ENCODE measurements at places on chromosomes 11 and 22. TPM values are rescaled to one million over a fixed set of nuclear protein-coding genes. Genes with fewer than 3 reads are reported as not detected.

DNA sequence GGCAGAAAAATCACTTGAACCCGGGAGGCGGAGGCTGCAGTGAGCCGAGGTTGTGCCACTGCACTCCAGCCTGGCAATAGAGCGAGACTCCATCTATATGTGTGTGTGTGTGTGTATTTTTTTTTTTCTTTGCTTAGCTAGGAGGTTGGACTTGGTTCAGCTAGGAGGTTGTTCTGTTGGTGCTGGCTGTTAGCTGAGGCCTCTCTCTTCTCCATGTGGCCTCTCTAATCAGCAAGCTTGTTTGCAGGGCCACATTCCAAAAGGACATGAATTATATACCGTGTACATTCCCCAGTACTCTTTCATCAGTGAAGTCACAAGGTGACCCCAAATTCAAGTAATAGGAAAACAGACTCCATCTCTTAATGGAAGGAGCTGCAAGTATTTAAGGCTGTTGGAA lies 67.3 kb upstream of the KCNQ1OT1 start:
- DNase-seq = no peak

The ZNF70 gene
- 3.9 TPM for total RNA-seq

DNA sequence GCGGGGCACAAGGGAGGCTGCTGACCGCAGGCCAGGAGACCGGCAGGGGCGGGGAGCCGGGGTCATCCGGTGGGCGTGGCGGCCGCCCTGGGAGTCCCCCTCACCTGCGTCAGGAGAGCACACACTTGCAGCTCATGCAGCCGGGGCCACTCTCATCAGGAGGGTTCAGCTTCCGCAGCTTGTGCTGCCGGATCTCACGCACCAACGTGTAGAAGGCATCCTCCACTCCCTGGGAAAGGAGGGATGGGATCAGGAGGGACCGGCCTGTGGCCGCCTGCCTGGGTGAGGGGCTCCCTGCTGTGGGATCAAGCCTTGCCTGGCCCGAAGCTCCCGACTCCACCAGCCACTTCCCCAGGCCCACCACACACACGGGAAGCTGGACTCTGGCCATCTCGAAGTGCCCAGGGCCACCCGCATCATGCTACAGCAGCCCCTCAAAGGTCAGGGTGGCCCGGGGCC lies 2.8 kb downstream of the HRAS start:
- no peak for DNase-seq

The C11orf87 gene
- total RNA-seq = not detected

DNA sequence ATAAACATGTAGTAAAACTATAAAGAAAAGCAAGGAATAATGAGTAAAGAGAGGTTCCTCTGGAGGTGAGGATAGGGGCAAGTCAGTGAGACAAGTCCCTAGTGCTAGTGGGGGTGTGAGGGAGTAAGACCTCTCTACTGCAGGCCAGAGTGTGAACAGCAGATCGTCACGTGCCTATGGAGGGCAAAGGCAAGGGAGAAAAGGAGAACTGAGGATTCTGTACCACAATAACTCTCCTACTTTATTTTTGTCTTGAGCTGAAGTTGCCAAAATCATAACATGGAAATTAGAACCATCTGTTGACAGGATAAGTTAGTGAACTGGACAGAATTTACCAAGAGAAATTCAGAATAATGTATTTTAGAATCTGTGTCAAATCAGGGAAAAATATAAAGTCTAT lies 77.6 kb downstream of the ENTHD1 start:
- no peak for DNase-seq

DNA sequence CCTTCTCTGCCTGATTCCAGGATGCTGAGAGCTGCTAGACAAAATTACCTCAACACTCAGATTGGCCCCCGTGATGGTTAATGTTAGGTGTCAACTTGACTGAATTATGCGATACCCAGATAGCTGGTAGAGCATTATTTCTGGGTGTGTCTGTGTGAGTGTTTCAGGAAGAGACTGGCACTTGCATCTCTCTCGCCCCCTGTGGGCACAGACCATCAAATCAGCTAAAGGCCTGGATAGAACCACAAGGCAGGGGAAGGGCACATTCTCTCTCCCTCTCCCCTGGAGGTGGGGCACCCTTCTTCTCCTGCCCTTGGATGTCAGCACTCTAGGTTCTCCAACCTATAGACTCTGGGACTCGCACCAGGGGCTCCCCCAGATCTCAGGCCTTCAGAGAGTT lies 79.7 kb downstream of the KIRREL3 start:
- peak; percentile 9 for DNase-seq

DNA sequence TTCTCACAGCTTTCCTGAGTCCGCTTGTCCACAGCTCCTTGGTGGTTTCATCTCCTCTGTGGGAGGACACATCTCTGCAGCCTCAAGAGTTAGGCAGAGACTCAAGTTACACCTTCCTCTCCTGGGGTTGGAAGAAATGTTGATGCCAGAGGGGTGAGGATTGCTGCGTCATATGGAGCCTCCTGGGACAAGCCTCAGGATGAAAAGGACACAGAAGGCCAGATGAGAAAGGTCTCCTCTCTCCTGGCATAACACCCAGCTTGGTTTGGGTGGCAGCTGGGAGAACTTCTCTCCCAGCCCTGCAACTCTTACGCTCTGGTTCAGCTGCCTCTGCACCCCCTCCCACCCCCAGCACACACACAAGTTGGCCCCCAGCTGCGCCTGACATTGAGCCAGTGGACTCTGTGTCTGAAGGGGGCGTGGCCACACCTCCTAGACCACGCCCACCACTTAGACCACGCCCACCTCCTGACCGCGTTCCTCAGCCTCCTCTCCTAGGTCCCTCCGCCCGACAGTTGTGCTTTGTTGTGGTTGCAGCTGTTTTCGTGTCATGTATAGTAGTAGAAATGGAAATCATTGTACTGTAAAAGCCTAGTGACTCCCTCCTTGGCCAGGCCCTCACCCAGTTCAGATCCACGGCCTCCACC lies 11.7 kb downstream of the RASD2 start:
- DNase-seq = no peak

DNA sequence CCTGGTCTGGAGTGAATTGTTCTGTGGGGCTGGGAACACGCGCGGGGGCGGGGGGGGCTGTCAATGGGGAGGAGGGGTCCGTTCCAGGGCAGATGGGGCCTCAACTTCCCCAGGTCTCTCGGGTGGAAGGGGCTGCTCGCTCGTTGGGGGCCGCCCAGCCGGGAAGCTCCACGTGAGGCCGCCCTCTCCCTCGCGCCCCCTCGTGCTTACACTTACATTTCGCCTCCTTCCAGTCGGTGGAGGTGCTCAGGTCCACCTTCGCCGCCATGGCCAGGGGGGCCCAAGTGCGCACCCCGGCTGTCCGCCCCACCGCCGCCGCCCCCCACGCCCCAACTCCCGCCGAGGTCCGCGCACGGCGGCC lies 452 bp downstream of the MACROD1 start:
- peak; percentile 33 for DNase-seq

- peak; percentile 80 for DNase-seq
Observed at GRCh38 chr22:19663821-19664355, 50.4 kb upstream of the SEPTIN5 start.

The CHADL gene
- total RNA-seq = not detected

DNA sequence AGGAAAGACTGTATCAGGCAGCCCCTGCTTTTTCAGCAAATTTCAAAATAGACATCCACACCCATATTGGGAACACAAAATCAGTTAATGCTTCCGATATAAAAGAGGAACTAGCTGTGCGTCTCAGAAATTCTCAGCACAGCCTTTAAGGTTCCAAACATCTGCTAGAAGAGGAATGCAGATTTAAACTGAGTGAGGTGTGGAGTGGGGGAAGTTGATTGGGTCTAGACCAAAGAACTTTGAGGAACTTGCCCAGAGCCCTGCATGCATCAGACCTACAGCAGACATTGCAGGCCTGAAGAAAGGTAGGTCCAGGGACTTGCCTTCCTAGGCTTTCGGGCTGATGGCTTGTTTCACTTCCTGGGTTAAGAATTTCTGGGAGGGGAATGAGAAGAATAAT lies at the start of gene MS4A4A:
Gene MS4A4A, plus strand, starts transcription at position 255 of the 400 bp plus-strand sequence. Its CDS starts 10 bp downstream, at position 265.
- no peak for DNase-seq

DNA sequence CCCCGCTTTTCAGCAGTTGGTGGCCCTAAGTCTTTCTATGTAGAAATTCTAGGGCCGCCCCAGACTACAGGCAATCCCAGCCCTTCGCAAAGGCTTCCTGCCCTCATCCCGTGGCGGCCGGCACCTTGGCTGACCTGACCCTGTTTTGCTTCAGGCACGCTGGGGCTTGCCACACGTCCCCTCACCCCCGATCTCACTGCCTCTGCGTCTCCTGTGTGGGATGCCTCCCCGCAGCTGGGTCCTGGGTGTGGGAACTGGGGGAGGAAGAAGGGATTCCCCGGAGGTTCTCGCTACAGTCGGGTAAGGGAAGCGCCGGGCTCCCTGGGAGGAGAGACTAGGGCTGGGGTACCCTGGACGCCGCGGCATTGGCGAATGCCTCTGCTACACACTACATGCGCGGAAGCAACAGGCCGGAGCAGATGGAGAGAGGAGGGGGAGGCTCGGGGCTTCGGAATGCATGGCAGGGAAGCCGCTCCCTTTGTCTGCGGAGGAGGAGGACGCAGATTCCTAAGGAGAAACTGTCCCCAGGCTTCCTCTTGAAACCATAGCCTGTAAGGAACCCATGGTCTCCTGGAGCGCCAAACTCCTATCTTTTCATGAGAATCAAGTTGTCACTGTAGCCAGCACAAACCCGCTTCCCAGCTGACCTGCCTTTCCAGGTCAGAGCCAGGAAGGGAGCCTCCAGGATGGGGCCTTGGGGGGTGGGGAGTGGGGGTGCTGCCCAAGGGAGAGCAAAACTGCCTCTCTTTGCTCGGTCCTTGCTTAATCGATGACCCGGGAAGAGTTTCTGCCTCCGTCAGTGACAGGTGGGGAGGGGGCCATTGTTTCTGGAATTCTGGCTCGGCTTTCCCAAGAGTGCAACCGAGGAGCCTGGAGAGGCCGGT lies 1.4 kb downstream of the DTX4 start:
- DNase-seq = peak; percentile 46

- peak; percentile 93 for DNase-seq
Observed at GRCh38 chr11:132080127-132080526, 709.7 kb downstream of the NTM start.

GRCh38 chr11:134401825-134402809 lies 9.9 kb downstream of the B3GAT1 start:
- no peak for DNase-seq

DNA sequence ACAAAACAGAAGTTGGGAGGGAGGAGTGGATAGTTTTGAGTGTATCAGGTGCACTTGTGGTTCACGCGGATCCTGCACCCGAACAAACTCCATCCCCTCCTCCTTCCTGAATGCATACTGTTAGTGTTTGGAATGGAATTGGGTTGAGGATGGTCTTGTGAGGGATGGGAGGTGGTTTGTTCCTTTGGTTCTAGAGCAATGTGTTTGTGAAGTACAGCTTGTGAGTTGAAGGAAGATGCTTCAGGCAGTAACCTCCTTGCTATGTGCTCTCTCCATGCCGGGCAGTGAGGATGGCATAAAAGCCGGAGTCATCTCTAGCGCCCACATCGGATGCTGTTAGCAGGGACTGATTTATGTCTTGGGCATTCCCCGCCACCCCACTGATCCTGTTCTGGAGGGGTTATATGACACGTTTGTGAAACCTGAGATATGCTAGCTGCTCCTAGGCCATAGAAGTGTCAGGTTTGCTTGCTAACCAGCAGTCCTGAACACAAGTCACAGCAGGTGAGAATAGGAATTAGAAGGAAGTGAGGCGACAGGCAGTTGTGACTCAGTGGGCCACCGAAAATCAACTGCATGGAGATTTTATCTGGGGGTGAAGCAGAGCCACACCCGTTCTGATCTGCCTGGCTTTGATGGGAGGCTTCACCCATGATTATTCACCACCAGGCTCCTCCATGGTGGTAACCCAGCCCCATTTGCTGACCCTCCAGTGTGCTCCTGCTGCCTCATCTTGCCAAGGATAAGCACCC lies 2.2 kb downstream of the BCR start:
- DNase-seq = peak; percentile 18

DNA sequence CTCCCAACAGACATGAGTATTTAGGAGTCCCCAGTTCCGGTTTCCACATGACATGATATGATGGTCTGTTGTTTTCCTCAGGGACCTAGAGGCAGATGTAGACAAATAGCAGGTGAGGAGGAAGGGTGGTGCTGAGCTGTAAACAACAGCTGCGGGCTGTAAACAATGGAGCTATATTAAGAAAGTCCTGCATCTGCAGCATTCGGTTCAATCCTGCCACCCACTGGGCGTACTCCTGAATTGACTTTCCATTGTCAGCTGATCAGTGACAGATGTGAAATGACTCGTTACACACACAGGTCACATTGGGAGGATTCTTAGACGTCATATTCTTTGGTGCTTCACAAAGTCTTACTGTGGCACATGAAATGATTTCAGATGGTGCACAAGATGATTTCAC lies 26.8 kb upstream of the RAG1 start:
- peak; percentile 34 for DNase-seq

DNA sequence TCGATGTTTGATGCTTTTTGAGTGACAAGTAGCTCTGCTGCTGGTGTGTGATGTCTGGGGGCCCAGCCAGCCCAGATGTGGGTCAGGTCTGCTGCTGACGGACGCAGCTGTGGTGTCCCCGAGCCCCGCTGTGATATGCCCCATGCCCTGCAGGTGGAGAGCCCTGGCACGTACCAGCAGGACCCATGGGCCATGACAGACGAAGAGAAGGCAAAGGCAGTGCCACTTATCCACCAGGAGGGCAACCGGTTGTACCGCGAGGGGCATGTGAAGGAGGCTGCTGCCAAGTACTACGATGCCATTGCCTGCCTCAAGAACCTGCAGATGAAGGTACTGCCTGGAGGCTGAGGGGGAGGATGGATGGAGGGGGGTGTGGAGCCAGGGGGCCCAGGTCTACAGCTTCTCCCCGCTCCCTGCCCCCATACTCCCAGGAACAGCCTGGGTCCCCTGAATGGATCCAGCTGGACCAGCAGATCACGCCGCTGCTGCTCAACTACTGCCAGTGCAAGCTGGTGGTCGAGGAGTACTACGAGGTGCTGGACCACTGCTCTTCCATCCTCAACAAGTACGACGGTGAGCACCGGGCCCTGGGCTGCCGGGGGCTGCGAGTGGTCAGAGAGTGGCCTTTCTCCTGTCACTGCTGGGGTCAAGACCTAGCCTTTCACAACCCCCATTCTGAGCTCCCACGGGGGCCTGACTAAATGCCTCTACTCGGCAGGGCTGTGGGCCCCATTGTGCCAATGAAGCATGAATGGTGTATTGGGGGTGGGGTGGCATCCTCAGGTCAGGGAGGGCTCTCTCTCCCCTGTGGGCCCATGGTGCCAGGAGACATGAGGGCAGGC lies 7.3 kb downstream of the AIP start:
- no peak for DNase-seq

The UBE4A gene
- 40.1 TPM for total RNA-seq

The LARGE1 gene
- 1.0 TPM for total RNA-seq

- DNase-seq = no peak
Observed at GRCh38 chr22:19811811-19812771, 42.6 kb downstream of the GNB1L start.
